ENCODE measurements at places on chromosomes 13 and 19.

DNA sequence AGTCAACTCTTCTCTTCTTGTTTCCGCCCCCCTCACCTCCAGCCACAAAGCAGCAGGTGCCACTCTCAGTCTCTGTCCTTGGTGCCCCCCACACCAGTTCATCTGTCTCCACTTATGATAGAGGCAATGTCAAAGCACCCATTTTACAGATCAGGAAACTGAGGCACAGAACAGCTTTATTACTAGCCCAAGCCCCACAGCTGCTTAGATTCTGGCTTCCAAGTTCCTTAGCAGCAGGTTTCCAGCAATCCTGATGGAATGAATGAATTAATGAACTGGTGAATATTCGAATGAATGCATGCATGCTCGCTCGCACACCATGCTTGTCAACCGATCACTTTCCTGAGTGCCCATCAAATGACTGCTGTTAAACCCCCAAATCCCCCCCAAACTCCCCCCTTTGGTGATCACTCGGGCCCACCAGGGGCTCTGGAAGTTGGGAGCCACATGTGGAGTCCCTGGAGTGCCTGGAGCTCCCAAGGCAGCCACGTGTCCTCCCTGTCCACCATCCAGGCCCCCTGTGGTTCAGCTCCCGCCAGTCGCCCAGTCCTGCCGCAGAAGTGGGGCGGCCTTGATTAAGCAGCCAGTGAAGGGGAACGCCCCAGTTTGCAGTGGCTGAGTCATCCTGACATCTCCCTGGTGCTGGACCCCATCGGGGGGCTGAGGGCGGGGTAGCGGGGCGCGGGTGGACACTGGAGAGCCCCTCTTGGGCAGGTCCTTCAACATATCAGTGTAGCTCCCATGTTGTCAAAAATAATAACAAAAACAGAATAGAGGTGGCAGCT lies 6.8 kb downstream of the PTPRS start:
- H3K27ac ChIP-seq = no peak overlapping the region
- no peak overlapping the region for H3K4me3 ChIP-seq
- H3K36me3 ChIP-seq = no peaks in the 10 kb centered on the region
- no peak for DNase-seq
- peaks cover 24% of the 10 kb centered on the region for H3K4me1 ChIP-seq

DNA sequence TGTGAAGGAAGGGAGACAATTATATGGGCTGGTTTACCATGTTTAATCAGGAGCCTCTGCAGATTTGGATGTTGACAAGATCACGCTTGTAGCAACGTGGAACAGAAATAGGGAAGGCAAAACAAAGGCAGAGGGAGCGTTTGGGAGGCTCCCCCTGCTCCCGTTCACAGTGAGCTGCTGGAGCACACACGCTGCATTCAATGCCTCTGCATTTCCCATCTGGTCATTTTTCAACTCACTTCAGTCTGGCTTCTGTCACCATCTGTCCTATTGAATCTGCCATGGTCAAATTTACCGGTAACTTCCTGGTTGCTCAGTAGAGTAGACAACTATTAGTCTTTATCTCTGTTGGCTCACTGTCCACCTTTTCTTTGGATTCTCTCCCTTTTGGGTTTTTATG lies 91.0 kb downstream of the NHLRC3 start:
- H3K4me3 ChIP-seq = no peak overlapping the region
- H3K27me3 ChIP-seq = no peaks in the 10 kb centered on the region
- no peaks in the 10 kb centered on the region for H3K36me3 ChIP-seq
- no peak for DNase-seq
- no peak overlapping the region for H3K27ac ChIP-seq

DNA sequence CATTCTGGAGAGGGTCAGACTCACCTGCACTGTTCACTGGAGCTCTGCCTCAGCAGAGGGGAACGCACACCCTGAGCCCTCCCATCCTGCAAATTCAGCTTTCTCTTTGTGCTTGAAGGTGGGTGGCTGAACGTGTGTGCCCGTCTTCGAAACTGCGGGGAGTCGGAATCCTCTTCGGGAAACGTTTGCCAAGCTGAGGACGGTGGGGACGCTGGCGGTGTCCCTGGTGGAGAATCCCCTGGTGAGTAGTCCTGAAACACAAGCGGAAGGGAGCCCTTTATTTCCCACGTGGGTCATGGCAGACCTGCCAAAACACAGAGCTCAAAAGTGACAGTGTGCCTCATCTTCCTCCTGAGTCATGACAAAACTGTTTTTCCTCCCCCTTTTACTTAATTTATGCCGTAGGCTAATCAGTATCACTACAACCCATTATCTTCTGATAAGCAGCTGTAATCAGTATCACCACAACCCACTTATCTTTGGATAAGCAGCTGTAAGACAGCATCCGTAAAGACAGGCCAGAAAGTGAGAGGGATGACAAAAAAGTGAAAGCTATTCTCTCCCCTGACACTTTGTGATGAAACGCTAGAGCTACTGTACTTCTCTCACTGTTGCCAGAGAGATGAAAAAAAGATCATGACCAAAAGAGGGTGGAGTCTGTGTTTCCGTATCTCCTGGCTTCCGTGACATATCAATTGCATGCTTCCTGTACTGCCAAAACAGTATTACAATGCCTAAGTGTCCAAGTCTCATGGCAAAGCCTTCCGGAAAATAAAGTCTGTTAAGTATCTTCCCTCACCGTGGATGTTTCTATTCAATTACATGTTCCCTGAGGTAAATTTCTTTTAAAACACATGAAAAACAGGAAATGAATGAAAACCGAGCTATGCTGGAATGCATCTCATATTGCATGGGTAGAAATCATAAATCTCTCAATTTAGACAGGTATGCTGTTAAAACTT lies 155.5 kb downstream of the TBC1D4 start:
- peaks cover 13% of the 10 kb centered on the region for H3K4me1 ChIP-seq
- peak; percentile 14 for DNase-seq
- peak overlapping the region; percentile 72 for H3K4me3 ChIP-seq
- H3K27me3 ChIP-seq = no peaks in the 10 kb centered on the region
- peak overlapping the region; percentile 4 for H3K27ac ChIP-seq

GRCh38 chr13:58869566-58869965 lies 1238.0 kb downstream of the PCDH17 start:
- H3K27me3 ChIP-seq = no peaks in the 10 kb centered on the region
- no peak overlapping the region for H3K4me3 ChIP-seq
- H3K36me3 ChIP-seq = no peaks in the 10 kb centered on the region
- DNase-seq = no peak

DNA sequence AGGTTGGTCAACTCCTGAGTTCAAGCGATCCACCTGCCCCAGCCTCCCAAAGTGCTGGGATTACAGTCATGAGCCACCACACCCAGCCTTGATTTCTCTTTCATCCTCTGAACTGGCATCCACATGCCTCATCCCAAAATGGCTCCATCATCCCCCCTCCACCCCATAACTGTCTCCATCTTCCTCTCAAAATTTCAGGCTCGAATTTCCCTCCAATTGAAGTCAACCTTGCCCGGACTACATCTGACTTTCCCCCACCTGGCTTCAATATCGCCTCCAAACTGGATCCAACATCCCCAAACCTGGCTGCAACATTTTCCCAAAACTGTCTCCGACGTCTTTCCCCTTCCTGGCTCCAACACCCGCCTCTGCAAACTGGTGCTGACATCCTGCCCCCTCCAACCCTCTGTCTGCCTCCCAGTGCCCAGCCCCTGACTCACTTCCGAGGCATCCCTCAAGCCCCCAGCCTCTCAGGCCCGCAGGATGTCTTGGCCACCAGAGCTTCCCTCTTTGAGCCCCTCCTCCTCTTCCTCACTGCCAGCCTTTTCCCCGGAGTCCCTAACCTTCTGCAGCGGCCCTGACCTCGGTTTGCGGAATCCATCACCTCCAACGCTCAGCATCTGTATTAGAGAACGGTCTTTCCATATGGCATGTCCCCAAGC lies 943 bp downstream of the EXOC3L2 start:
- no peak overlapping the region for H3K4me3 ChIP-seq
- H3K27me3 ChIP-seq = peaks cover 22% of the 10 kb centered on the region
- peaks cover 7% of the 10 kb centered on the region for H3K4me1 ChIP-seq
- no peak for DNase-seq
- H3K36me3 ChIP-seq = no peaks in the 10 kb centered on the region

- H3K27me3 ChIP-seq = no peaks in the 10 kb centered on the region
- no peaks in the 10 kb centered on the region for H3K36me3 ChIP-seq
- H3K4me3 ChIP-seq = peak overlapping the region; percentile 94
- DNase-seq = no peak
- H3K4me1 ChIP-seq = peaks cover 24% of the 10 kb centered on the region
These were observed 830 bp downstream of the MICOS13 start for GRCh38 chr19:5679289-5680083.

DNA sequence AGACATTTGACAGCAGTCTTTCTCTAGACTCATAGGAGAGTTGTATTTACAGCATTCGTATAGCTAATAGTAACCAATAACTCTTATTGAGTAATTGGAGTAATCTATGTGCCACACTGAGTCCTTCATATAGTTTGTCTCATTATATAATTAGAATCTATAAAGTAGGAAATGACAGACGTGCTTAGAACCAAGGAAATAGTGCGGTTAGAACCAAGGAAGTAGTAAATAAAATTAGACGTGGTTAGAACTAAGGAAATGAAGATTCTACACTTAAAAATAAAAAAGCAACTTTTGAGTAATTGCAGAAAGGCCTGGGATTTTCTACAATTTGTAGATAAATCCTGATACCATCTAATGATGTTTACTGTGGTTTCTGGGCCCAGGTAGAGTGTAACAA lies 107.8 kb upstream of the TNFSF11 start:
- DNase-seq = no peak
- H3K27ac ChIP-seq = peak overlapping the region; percentile 45
- no peaks in the 10 kb centered on the region for H3K27me3 ChIP-seq
- H3K4me3 ChIP-seq = peak overlapping the region; percentile 64

- H3K36me3 ChIP-seq = no peaks in the 10 kb centered on the region
- peak; percentile 18 for DNase-seq
- H3K4me1 ChIP-seq = peaks cover 34% of the 10 kb centered on the region
These were observed 82.3 kb downstream of the RNASEH2B start for GRCh38 chr13:50991579-50992521.

- H3K4me3 ChIP-seq = peak overlapping the region; percentile 89
- no peaks in the 10 kb centered on the region for H3K27me3 ChIP-seq
- no peak overlapping the region for H3K27ac ChIP-seq
- H3K36me3 ChIP-seq = no peaks in the 10 kb centered on the region
These were observed 5.8 kb upstream of the TPM4 start for GRCh38 chr19:16070366-16070990.

DNA sequence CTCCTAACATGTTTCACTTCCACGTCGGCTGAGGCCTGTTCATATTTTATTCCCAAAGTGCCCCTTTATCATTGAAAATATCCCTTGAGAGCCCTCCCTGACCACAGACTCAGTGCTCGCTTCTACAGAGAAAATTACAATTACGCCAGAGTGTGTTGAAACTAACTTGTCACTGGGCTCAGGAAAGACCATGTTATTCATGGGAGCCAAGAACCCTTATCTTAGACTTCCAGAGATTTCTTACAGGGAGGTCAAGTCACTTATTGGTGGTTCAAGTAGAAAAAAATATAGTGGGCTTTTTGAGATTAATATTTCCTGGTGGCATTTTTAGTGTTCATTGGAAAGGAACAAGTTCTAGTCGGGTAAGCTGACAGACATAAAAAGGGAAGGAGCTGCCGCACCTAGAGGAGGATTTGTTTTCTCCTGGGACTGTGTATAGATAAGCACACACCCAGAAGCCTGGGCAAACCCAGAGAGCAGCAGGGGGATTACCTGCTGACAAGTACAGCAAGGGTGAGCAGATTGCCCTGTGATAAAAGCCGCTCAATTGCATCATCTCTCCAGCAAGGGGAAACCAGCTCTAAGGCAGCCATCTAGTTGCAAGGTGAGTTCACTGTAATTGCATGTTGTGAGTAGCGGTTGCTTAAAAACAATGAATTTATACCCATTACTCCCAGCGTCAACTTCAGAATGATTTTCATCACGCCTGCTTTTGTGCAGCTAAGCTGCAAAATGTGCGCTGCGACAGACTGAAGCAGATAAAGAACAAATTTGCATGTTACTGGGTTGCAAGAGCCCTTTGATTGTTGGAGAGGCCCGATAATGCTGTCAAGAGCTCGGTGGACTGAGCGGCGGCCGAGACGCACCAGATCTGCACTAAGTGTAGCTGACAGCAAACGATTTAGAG lies 46.2 kb downstream of the DCT start:
- no peaks in the 10 kb centered on the region for H3K36me3 ChIP-seq
- no peaks in the 10 kb centered on the region for H3K27me3 ChIP-seq
- H3K27ac ChIP-seq = peak overlapping the region; percentile 29
- peak; percentile 12 for DNase-seq
- no peak overlapping the region for H3K4me3 ChIP-seq

- peaks cover 26% of the 10 kb centered on the region for H3K36me3 ChIP-seq
- peak; percentile 26 for DNase-seq
These were observed 52.0 kb downstream of the KLF2 start for GRCh38 chr19:16376649-16377048.

- H3K27ac ChIP-seq = no peak overlapping the region
- no peak for DNase-seq
- peak overlapping the region; percentile 82 for H3K4me3 ChIP-seq
These were observed 57.1 kb upstream of the HTR2A start for GRCh38 chr13:46953941-46954340.

DNA sequence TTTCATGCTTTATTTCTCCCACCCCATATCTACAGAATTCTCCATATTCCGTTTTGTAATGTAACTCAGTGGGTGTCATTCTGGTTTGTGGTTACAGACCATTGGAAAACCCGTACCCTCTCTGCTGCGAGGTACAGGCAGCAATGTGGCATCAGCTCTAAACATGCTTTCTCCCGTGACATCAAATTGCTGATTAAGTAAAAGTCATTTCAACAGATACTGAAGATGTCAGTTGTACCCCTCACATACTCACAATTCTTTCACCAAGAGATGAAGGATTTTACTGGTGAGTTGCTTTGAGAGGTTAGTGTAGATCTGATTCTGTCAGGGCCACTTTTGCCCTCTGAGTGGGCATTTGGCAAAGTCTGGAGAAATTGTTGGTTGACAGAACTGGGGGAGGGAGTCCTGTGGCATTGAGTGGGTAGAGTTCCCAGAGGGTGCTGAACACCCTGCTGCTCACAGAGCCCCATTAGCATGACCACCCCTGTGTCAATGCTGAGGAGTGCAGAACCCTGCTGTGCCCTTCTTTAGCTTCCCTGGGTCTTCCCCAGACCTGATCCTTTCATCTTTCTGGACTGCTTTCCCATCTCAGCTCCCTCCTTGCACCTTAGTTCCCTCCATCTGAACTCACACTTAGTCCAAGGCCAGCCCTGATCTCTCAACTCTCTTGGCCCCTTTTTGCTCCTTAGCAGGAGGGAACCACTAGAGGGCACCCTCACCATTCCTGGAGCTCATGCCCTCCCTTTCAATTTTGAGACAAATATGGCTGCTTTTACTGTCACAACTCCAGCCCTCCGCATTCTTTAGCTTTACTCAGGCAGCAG lies 39.9 kb upstream of the CEACAM8 start:
- no peaks in the 10 kb centered on the region for H3K36me3 ChIP-seq
- DNase-seq = no peak
- H3K27ac ChIP-seq = peak overlapping the region; percentile 37

GRCh38 chr19:10642473-10643171 lies 11.5 kb upstream of the ILF3 start:
- H3K27ac ChIP-seq = no peak overlapping the region
- DNase-seq = no peak
- H3K27me3 ChIP-seq = no peaks in the 10 kb centered on the region
- H3K4me1 ChIP-seq = peaks cover 39% of the 10 kb centered on the region
- H3K4me3 ChIP-seq = no peak overlapping the region

GRCh38 chr13:80862456-80862855 lies 521.5 kb upstream of the SPRY2 start:
- no peaks in the 10 kb centered on the region for H3K27me3 ChIP-seq
- no peak overlapping the region for H3K27ac ChIP-seq
- no peaks in the 10 kb centered on the region for H3K36me3 ChIP-seq
- DNase-seq = no peak

All from naive B cell (primary cell).